ENCODE measurements at places on chromosomes 3 and 15. TPM values are rescaled to one million over a fixed set of nuclear protein-coding genes. Genes with fewer than 3 reads are reported as not detected.

Gene SLC35G2
- total RNA-seq = 3.3 TPM

Gene CYP1A2
- not detected for total RNA-seq

Gene IL12A
- not detected for total RNA-seq

Gene PCLAF
- total RNA-seq = 90.3 TPM

DNA sequence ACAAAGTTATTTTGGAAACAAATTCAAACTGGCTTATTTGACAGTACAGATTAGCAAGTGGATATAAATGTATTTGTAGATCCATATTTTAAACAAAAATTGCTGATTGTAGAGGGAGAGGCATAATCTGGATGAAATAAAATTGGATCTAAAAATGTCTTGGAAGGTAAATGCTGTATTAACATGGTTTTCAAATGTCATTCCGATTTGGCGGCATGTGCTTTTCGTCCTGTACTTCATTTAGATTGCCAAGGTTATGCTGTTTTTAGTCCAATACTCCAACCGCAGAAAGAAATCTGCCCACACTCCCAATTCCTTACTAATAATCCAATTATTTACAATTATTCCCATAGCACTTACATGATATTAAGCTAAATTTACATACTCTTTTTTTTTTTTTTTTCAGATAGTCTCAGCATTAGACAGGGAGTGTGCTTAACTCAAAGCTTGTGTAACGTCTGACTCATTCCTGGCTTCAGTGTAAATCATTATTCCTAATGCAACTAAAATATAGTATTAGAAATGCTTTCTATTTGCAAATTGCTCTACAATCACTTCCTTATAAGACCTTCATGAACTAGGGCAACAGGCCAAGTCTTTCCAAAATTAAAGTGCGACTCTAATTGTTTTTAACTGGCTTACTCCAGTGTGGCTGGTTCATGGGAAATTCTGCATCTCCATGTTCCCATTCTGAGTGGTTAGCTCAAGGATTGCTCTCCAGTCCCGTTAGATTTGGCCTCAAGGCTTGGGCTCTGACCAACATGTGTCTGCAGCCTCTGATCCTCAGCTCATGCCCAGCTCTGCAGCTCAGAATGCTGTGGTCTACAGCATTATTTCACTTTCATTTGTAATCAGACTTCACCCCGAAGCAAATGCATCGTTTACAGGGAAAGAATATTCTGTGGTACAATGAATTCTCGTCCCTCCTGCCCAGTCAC, 103.9 kb downstream of the FBN1 start:
- no peaks in the 10 kb centered on the region for H3K36me3 ChIP-seq
- no peaks in the 10 kb centered on the region for H3K27me3 ChIP-seq
- no peak for DNase-seq
- no peak overlapping the region for H3K27ac ChIP-seq
- no peak overlapping the region for H3K4me3 ChIP-seq

- peaks cover 30% of the 10 kb centered on the region for H3K4me1 ChIP-seq
- H3K4me3 ChIP-seq = peak overlapping the region; percentile 46
- no peaks in the 10 kb centered on the region for H3K36me3 ChIP-seq
- no peaks in the 10 kb centered on the region for H3K27me3 ChIP-seq
Observed at GRCh38 chr15:99565049-99565298, 810 bp upstream of the MEF2A start.

DNA sequence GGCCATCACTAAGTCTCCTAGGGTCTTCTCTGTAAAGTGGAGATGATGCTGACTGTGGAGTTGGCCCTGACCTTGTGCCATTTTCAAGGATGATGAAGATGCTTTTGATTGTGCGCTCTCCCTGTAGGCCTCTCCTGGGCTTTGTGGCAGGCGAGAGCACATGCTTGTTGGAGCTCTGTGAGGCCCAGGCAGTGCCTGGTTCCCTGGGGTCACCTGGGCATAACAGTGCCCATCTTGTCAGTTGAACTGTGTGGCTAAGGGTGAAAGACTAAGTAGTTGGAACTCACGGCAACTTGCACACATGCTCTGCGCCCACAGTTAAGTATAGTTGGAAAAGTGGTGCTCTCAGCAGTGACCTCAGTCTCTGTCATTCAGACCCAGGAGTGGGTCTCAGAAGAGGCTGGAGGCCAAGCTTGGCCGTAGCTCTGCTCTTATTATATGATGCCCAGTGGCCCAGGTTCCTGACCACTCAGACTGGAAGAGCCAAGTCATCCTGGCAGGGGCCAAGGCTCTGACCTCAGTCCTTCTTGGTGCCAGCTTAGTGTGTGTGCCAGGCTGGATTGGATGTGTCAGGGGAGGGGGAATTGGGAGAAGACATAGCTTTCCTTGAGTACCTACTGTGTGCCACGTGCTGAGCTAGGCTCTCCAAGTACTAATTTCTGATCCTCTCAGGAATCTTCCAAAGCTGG, 154.6 kb downstream of the EEFSEC start:
- DNase-seq = no peak
- no peaks in the 10 kb centered on the region for H3K36me3 ChIP-seq
- no peaks in the 10 kb centered on the region for H3K27me3 ChIP-seq

DNA sequence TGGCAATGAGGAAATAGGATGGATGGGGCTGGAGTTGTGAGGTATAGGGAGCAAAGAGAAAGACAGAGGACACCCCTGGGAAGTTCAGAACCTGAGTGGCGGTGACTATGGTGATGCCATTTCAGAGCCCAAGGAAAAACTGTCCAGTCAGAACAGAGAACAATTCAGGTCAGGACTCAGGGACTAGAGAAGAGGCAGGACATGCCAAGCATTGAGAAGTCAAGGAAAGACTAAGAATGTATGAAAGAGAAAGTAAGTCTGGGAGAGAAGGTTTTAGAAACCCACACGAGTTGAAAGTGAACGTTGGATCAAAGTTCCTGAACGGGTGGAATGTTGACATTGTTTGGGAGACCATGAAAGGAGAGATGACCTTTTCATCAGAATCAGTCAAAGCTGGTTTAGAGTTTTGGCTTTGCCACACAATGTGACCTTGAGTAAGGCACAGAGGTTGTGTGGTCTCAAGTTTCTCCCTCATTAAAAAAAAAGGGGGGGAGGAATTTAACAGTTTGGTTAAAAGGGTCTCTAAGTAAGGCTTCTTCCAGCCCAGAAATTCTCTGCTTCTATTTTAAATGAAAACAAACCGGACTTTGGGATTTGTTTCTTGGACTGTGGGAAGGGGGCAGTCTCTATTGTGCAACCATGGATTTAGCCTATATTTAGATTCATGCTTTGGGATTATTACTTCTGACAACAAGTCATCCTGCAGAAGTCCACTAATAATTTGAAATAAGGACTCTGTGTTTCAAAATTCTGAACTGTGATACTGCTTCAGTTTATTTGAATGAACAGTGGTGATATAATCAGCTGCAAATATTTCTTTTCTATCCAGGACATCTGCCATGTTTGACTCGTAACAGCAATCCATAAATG, 315.9 kb upstream of the TBL1XR1 start:
- no peaks in the 10 kb centered on the region for H3K36me3 ChIP-seq
- no peaks in the 10 kb centered on the region for H3K27me3 ChIP-seq
- DNase-seq = no peak
- H3K4me1 ChIP-seq = no peaks in the 10 kb centered on the region
- H3K4me3 ChIP-seq = no peak overlapping the region

GRCh38 chr15:38267421-38268022, 14.9 kb downstream of the SPRED1 start:
- no peak overlapping the region for H3K27ac ChIP-seq
- no peaks in the 10 kb centered on the region for H3K36me3 ChIP-seq
- no peak for DNase-seq
- H3K4me1 ChIP-seq = no peaks in the 10 kb centered on the region
- no peak overlapping the region for H3K4me3 ChIP-seq

DNA sequence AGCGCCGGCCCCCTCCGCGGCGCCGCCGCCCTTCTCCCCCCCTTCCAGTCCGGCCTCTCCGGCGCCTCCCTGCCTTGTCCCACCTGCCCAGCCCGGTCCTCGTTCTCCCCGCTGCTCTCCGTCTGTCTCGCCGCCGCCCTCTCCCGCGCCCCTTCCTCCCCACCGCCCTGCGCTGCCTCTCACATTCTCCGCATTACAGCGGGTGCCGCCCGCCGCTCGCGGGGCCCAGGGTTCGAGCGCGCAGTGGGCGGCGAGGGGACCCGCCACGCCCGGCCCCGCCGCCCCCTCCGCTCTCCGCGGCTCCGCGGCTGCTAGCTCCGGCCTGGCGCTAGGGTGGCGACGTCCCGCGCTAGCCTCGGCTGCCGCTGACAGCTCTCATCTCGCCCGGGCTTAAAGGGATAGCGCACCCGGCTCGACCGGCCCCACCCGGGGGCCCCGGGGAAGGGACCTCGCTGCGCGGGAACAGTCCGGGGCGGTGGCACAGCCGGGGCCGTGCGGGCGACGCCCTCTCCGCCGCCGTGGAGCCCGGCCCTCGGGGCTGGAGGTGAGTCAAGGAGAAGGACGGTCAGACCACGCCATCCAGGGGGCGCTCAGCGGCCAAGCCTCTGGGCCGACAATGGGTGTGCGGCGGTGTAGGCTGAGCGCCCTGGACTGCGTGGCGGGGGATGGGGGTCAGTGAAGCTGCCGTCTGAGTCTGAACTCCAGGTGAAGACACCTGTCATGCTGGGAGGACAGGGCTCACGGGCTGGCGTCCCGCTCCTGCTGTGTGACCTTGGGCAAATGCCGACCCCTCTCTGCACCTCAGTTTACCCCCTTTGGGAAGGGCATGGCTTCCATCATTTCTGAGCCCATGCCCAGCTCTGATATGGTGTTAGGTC, 187.4 kb upstream of the LINGO1 start:
- H3K27ac ChIP-seq = no peak overlapping the region
- no peak for DNase-seq
- H3K4me3 ChIP-seq = no peak overlapping the region
- H3K4me1 ChIP-seq = no peaks in the 10 kb centered on the region

DNA sequence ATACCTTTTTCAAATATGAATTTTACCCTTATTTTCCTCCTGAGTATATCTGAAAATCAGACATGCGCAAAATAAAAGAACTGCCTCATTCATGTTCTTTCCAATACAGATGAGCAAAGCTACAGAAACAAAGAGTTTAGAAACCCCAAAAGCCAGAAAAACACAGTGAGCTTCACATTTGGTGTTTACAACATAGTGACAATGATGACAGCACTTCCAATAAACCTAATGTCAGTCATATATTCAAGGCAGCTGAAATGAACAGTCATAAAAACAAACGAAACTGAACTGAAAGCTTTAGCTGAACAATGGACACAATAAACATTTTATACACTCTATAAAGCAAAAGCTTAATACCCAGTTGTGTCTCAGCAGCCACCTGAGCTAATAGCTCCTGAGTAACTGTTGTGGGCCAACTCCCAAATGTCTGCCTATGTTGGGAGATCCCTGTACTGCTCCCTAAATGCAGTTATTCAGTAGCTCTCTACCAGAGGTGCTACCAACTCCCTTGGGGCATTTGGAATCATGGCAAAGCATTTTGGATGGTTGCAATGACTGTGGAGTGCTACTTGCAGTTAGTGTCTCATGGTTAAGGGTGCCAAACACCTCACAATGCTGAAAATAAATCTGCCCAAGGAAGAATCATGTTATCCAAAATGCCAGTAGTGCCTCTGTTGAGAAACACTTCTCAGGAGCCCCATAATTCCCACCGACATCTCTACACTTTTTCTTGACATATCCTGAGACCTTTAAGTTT, 131.5 kb downstream of the TGFBR2 start:
- no peaks in the 10 kb centered on the region for H3K27me3 ChIP-seq
- no peaks in the 10 kb centered on the region for H3K36me3 ChIP-seq
- no peak overlapping the region for H3K4me3 ChIP-seq
- no peak for DNase-seq

GRCh38 chr3:72554689-72555088, 293.6 kb downstream of the SHQ1 start:
- no peak overlapping the region for H3K27ac ChIP-seq
- no peaks in the 10 kb centered on the region for H3K36me3 ChIP-seq
- no peak for DNase-seq
- no peaks in the 10 kb centered on the region for H3K27me3 ChIP-seq
- no peak overlapping the region for H3K4me3 ChIP-seq

All from CD8-positive, alpha-beta memory T cell (primary cell).